ENCODE measurements at places on chromosomes 12 and 14. TPM values are rescaled to one million over a fixed set of nuclear protein-coding genes. Genes with fewer than 3 reads are reported as not detected.

Gene GNPTAB
- total RNA-seq = 52.9 TPM

Gene TMEM233
- 0.13 TPM for total RNA-seq

Gene ACVRL1
- total RNA-seq = 35.1 TPM

- DNase-seq = no peak
Measured at GRCh38 chr12:92289629-92290349, 144.1 kb upstream of the BTG1 start.

- DNase-seq = no peak
Measured at GRCh38 chr12:76032043-76032981, 736 bp upstream of the PHLDA1 start.

DNA sequence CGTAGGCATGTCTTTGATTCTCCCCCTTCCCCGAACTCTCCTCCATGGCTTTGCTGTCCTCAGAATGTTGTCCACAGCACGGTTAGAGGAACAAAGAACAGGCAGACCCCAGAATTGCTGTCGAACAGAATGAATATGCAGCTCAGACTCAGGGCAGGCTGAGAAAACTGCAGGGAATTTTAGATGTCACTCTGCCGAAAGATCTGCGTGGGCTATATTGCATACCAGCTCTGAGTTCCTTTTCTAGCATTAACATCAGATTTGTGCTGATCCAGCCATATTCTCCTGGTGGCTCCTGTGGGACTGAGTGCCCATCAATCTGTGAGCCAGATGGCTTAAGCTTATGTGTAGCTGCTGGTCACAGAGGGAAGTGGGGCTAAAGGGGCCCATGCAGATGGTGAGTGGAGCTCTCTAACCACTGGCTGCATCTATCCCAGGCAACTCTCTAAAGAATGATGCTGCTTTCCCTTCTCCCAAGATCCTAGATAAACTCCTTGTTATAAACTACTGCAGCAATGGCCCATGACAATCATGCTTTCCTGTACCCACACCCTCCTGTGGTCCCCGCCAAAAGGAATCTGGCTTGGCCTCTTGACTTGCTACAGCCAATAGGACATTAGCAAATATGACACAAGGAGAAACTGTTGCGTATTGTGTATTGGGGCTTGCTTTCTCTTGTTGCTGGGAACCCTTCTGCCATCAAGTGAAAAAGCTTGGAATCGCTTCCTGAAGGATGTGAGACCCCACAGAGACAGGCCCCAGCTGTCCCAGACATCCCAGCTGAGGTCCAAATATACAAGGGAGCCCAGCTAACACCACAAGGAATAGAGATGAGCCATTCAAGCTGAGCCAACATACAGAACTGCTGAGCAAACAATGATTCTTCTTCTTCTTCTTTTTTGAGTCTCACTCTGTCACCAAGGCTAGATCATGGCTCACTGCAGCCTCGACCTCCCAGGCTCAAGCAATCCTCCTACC is 101.3 kb downstream of the FOXN3 start:
- DNase-seq = no peak

DNA sequence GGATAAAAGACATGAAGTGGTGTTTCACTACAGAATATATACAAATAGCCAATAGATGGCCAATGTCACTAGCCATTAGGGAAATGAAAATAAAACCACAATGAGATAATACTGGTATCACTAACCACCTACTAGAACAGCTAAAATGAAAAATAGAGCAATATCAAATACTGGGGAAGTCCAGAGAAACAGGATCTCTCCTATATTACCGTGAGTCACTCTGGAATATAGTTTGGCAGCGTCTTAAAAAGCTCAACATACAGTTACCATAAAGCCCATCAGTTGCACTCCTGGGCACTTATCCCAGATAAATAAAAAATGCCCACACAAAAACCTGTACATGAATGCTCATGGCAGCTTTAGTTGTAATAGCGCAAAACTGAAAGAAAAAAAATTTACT is 101.7 kb downstream of the TMTC1 start:
- DNase-seq = no peak

- no peak for DNase-seq
Measured at GRCh38 chr14:72844524-72844923, 49.4 kb downstream of the DPF3 start.

- DNase-seq = no peak
Measured at GRCh38 chr12:89980236-89980635, 271.6 kb upstream of the ATP2B1 start.

GRCh38 chr12:42216737-42217136 is 21.3 kb downstream of the YAF2 start:
- no peak for DNase-seq

DNA sequence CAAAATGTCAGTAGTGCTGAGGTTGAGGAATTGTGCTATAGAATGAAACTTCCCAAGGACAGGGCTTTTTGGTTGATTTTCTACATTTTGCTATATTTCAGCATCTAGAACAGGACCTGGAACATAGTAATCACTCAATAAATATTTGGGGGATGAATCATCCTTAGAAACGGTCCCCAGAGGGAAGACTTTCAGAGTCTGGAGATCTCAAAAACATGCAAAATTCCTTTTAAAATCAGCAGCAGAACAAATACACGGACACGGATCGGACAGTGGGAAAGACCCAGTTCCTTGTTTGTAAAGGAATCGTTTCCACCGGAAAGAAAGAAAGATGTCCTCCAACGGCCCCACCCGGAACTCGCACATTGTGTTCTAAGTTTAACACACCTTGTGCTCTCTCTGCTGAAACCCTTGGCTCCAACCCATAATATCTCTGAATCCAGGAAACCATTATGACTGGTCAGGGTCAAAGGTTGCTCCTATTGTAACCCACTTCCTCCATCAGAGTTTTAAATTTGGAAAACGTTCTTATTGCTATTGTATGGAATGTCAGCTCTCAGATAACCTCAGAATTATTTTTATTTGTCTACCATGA is 617.2 kb downstream of the MED13L start:
- no peak for DNase-seq
